Heart right ventricle (tissue), 16 donors: ENCODE measurements at places on chromosomes 3 and 15. TPM values are rescaled to one million over a fixed set of nuclear protein-coding genes. Genes with fewer than 3 reads are reported as not detected.

DNA sequence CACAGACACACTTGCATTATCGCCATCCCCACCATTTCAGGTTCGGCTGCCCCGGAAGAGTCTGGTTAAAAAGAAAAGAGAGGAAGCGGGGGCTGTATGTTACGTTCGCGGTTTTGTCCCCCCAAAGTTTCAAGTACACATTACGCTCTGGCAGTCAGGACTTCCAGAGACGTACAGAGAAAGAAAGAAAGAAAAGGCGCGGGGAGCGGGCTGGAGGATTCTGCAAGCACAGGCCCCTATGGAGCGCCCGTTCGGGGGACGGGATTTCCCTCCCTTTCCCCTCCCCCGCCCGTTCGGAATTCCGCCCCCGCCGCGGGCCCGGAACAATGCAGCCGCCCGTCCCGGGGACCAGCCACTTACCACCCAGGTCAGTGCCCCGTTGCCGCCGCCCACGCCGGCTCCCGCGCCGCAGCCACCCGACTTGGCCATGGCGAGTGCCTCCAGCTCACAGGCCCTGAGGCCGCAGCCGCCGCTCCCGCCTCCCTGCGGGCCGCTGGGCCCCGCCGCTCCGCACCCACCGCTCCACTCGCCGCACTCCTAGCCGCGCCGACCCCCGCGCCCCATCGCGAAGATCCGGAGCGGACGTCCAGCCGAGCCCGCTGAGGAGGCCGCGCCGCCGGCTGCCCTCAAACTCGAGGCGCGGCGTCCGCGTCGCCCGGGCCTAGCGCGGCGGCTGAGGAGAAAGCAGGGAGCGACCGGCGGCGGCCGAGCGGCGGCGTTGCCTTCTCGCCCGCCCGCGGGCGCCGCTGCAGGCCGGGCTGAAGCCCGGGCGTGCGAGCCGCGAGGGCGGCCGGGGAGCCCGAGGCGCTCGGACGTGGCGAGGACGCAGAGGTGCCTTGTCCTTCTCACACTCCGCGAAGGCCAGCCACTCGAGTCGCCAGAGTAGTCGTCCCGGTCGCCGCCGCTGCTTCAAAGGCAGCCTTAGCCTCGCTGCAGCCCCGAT, 567 bp downstream of the TOP2B start:
- peak; percentile 74 for DNase-seq

GRCh38 chr3:194270627-194271459, 80.3 kb downstream of the CPN2 start:
- DNase-seq: peak; percentile 91

DNA sequence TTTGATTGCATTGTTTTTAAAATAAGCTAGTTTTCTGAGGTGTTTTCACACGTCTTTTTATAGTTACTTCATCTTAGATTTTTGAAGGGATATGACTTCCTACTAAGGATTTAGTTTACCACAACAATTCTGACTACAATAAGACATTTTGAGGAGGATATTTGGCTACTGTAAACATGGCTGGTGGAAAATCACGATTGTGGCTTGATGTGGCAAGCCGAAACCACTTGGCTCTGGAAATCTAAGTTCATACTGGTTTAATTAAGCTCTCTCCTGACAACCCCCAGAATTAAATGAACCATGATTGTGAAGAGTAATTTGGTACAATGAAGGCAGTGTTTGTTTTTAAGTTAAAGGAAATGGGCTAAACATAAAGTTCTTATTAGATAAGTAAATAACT, 30.8 kb downstream of the ST3GAL6 start:
- DNase-seq: no peak

DNA sequence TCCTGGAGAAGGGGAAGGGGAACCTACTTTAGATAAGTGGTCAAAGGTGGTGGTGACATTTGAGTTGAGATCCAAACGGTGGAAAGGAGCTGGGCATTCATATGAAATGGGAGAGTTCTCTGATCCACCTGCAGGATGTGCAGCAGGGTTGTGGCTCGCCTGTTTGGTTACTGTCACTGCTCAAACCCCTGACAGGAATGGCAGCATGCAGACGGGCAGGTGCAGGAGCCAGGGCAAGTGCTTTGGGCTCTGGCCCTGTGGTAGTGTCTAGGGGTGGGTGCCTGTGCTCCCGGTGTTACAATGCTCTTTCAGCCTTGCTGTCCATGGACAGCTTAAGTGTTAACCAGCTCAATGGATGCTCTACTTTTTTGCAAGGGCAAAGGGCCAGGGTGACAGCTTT, 18.5 kb downstream of the PAQR9 start:
- no peak for DNase-seq

GRCh38 chr3:86792316-86792715, 198.6 kb downstream of the VGLL3 start:
- no peak for DNase-seq

GRCh38 chr3:22308871-22309270, 557.9 kb upstream of the ZNF385D start:
- DNase-seq: no peak

BFSP2 gene
- total RNA-seq: not detected

SFMBT1 gene
- total RNA-seq: 14.5 TPM

ABCC5 gene
- 26.0 TPM for total RNA-seq

DNA sequence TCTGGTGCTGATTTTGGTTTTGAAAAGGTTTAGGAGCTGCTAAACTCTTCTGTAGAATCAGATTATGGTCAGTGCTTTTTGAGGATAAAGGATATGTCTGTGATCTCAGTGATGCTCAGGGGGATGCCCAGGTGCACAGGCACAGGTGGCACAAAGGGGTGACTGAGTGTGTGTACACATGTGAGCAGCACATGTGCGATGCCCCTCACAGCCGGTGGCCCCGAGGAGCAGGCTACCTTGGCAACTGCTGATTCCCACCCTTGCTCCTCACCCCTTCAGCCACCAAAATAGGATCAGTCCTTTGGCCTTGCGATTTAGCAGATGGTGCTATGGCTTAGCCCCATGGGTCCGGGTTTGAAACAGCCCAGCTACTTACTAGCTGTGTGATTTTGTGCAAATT, 51.1 kb downstream of the POMGNT2 start:
- DNase-seq: no peak

- DNase-seq: no peak
Observed at GRCh38 chr3:174873832-174874657, 14.9 kb downstream of the NAALADL2 start.

ALDH1L1 gene
- total RNA-seq: 25.5 TPM

- DNase-seq: peak; percentile 21
Observed at GRCh38 chr15:101048176-101048575, 129.0 kb downstream of the LRRK1 start.

DNA sequence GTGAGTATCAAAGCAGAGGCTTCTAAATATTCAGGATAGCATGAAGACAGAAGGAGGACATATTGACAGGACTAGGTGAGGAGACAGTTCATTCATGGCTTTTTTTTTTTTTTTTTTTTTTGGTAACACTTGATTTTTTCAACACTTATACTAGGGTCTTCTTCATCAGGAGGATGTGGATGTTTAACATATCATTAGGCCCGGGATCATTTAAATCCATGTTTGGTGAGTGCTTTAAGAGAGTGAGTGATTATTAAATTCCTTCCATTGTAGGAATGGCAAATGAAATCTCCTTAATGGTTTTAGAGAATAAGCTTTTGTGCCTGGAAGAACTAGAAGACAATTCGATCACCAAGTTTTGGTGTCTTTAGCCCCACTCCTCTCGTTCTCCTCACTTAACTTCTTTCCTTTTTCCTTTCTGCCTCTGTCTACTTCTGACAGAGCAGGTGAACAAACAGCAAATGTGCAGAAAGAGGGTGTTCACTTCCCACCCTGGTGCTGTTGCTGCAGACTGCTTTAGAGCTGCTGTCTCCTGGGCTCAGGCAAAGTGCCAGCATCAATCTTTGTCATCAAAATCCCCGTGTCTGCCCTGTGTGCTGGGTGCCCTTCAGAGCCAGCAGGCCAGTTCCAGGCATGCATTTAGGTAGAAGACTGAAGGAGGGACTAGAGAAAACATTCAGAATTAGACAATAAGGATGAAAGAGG, 35.6 kb upstream of the RAB11A start:
- DNase-seq: no peak

DNA sequence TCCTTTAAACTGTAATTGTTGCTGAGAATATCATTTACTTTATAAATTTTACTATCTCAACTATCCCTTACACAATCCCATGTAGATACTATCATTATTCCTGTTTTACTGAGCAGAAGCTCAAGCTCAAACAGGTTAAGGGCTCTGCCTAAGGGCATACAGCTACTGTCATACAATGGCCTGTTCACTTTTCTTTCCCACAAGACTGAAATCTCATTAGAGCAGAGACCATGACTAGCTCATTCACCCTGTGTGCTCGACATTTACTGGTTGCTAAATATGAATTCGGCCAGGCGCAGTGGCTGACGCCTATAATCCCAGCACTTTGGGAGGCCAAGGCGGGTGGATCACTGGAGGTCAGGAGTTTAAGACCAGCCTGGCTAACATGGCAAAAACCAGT, 1.6 kb upstream of the MESP2 start:
- no peak for DNase-seq

TMIE gene
- total RNA-seq: not detected

DNA sequence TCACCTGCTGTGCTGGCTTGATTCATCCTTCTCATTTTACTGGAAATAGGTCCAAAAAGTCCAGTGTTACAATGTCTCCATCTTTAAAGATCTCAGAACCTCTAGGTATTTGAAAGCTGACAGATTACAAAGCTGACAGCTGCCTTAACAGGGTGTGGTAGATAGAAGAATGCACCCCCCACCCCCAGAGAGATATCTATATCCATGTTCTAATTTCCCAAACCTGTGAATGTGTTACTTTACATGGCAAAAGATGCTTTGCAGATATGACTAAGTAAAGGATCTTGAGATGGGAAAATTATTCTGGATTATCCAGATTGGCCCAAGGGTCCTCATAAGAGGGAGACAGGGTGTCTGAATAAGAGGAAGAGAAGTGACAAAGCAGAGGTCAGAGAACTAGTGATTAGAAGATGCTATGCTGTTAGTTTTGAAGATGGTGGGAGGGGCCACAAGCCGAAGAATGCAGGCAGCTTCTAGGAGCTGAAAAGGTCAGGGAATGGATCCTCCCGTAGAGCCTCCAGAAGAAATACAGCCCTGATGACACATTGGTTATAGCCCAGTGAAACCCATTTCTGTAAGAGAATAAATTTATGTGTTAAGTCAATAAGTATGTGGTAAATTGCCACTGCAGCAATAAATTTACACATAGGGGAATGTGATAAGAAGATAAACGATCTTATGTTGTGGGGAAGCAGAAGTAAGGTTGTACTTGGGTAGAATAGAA, 21.5 kb upstream of the FSTL1 start:
- DNase-seq: no peak

- no peak for DNase-seq
Observed at GRCh38 chr15:71290002-71290401, 174.7 kb downstream of the THSD4 start.

DNA sequence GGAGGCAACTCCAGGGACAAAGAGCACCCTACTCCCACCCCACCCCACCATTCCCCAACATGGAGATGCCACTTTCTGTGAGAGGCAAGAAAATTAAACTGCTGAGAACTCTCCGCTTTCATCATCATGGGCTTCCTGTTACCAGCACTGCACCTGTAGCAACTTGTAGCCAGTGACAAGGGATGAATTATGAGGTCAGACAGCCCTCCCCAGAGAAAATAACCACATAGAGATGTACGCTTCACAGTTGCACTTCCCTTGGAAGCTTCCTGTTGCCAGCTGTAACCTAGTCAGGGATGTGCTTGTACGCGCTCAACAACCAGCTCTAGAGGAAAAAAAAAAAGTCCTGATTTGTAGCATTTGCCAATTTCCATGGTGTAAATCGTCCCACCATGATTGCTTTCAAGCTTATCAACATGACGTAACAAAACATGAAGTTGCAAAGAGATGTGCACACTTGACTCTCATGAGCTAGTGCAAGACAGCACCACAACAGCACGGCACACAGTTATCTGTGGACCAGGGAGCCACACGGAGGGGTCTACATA, 145.4 kb downstream of the RAB11A start:
- DNase-seq: no peak

- no peak for DNase-seq
Observed at GRCh38 chr3:127590282-127590592, 296 bp downstream of the TPRA1 start.

DNA sequence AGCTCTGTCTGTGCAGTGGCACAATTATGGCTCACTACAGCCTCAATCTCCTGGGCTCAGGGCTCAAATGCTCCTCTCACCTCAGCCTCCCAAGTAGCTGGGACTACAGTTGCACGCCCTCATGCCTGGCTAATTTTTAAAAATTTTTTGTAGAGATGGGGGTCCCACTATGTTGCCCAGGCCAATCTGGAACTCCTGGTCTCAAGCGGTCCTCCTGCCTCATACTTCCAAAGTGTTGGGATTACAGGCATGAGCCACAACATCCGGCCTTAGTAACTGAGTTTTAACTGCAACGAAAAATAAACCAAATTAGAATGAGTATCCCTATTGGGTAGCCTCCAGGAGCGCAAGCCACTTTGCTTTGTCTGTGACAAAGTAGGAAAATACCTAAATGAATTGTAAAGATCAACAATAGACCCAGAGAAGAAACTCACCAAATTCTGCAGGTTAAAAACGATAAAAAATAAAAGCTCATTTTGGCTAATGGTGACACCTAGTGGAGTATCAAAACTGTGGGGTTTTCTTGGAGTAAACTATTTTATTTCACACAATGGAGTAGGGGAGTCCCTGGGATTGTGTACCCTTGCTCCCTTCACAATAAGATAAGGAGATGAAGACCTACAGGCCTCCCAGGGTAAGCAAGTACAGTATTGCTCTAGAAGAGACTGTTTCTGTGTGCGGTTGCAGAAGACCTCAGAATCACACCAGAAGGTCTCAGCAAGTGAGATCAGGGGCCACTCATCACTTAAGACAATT, 21.0 kb upstream of the CA12 start:
- DNase-seq: no peak

DNA sequence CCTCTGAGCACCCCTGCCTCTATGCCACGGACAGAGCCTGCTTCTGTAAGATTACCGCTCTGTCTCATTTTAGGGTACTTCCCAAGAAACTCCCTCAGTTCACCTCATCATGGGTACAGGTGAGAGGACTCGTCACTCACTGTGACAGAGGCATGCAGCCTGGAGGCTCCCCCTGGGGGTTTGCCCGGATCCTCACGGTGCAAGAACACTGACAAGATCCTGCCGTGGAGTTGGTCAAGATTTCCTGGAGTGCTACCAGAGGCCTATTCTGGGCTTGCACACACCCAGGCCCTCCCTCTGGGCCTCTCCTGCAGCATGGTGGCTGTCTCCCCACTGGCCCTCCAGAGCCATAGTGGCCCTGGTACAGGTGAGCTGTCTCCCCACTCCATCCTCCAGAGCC, 103.1 kb upstream of the TNIK start:
- no peak for DNase-seq

- DNase-seq: no peak
Observed at GRCh38 chr3:57981483-57982087, 26.6 kb upstream of the FLNB start.
